ENCODE measurements at places on chromosomes 4 and X. TPM values are rescaled to one million over a fixed set of nuclear protein-coding genes. Genes with fewer than 3 reads are reported as not detected.

MAGED4 gene
- total RNA-seq = 81.3 TPM

RTL5 gene
- total RNA-seq = 0.84 TPM

NUDT6 gene
- 14.0 TPM for total RNA-seq

NR3C2 gene
- 0.17 TPM for total RNA-seq

RRAGB gene
- total RNA-seq = 7.0 TPM
